ENCODE measurements at places on chromosomes 12 and 14.

DNA sequence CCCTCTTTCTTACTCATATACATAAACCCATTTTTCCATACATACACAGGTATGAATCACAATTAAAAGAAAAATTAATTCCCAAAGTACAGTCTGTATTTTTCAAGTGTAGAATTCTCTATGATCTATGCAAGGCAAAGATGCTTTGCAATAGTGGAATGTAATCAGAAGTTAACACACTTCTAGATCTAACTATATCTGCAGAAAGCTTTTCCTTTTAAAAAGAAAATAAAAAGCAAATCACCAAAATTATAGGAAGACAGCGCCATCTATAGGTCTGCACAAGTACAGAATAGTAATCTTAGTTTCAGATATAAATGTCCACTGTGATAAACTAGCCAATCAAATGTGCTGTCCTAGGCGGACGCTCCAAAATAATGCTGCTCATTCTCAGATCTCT is 22.0 kb downstream of the SLC25A21 start:
- no peak for DNase-seq

DNA sequence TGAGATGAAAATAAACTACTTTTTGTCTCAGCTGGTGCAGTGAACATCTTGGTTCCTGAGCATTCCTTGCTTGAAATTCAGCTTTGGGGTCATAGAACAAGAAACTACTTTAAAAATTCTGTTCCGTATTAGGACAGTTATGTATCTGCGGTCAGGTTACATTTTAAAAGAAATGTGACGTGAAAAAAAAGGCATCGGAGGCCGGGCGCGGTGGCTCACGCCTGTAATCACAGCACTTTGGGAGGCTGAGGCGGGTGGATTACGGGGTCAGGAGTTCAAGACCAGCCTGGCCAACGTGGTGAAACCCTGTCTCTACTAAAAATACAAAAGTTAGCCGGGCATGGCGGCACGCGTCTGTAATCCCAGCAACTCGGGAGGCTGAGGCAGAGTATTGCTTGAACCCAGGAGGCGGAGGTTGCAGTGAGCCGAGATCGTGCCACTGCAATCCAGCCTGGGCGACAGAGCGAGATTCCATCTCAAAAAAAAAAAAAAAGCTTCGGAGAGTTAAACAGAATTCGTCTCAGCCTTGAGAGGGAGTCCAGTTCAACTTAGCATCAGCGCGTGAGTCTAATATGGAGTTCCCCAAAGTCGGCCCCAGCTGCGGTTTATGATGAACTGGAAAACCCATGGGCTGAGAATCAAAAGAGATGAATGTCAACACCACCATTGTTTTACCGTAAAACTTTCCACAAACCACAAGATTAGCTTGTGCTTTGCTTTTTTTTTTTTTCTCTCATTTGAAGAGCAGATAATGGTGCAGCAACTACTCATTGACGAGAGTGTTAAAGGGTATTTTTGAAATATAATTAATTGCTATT is 2.1 kb upstream of the SLC2A13 start:
- DNase-seq = no peak

DNA sequence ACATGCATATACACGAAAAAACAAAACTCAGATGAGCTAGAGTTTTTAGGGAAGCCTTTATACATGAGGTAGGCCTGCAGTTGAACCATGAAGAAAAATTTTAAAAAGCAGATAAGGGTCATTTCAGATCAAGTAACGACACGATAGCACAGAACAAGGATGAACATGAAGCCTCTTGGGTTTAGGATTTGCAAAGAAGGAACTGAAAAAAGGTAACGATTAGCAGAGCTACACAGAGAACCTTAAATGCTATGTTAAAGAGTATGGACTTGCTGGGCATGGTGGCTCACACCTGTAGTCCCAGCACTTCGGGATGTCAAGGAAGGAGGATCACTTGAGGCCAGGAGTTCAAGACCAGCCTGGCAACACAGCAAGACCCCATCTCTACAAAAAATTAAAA is 96.1 kb upstream of the HECTD1 start:
- no peak for DNase-seq

GRCh38 chr14:105333020-105333490 is 18.5 kb downstream of the PACS2 start:
- no peak for DNase-seq

- no peak for DNase-seq
Observed at GRCh38 chr14:72906316-72906715, 12.4 kb upstream of the DPF3 start.

- no peak for DNase-seq
Observed at GRCh38 chr14:68082698-68083291, 263.2 kb downstream of the RAD51B start.

- no peak for DNase-seq
Observed at GRCh38 chr14:33849455-33849801, 101.4 kb downstream of the EGLN3 start.

GRCh38 chr12:76976777-76977382 is 88.5 kb downstream of the E2F7 start:
- no peak for DNase-seq

DNA sequence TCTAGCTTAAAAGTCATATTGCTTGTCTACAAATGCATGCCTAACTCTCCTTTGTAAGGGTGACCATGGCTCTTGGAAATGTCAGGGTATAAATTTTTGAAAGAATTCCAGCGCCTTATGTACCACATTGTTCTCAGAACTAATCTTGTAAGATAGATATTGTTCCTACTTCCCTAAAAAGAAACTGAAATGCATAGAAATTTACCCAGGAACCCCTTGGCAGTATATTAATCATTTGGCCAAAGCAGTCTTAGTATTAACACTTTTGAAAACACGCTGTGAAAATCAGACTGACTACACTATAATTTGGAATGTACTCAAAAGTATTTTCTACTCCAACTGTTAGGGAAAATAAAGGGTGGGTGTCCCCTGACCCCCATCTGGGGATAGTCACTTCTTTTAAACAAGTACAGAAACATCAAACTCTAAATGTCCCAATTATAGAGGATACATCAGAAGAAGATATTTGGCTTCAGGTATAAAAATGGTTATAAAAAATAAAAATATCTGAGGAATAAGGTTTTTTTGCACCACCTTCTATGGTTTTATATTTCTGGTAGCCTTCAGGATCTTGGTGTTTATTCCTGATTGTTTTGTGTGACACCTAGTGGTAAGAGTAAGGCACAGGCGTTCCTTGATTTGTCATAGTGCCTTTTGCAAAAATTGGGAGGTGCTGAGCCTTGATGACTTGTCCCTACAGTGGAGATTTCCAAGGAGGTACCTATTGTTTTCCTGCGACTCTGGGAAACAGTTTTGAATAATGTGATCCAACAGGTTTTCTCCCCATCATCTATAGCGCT is 2.2 kb upstream of the NFKBIA start:
- DNase-seq = no peak

GRCh38 chr12:93204896-93205295 is 172.8 kb upstream of the NUDT4 start:
- no peak for DNase-seq

- DNase-seq = no peak
Observed at GRCh38 chr12:54750-55535, 11.6 kb upstream of the IQSEC3 start.

DNA sequence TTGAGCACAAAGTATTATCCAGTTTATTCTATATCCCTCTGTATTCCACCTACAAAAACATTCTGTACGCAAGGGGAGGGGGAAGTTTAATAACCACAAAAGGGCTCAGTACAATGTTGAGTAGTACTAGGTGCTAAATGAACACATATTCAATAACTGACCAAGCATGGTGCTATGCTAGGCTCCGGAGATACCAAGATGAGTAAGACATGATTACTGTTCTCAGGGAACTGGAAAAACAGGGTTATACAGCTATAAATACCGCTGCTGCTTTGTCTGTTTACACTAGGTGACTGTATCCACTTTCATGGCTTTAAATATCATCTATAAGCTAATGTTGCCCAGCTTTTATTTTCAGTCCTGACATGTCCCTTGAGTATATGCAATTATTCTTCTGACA is 135.8 kb downstream of the INSM2 start:
- no peak for DNase-seq

GRCh38 chr12:53586745-53587144 is 39.4 kb downstream of the ATF7 start:
- no peak for DNase-seq

- DNase-seq = no peak
Observed at GRCh38 chr14:60222820-60223219, 26.2 kb upstream of the PPM1A start.

DNA sequence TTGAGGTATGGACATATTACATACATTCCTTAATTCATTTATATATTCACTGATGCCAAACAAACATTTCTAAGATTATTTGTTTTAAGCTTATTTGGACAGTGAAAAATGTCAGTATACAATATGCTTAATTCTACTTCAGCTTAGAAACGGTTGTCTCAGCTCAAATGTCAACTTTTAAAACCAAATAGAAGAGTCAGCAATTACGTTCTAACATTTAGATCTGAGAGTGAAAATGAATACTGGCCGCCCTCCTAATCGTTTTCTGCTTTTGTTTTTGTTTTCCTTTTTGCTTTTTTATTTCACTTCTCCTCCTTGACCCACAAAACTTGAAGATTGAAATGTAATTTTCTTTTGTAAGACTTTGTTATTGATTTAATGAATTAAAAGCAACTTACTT is 19.7 kb upstream of the RERG start:
- no peak for DNase-seq

DNA sequence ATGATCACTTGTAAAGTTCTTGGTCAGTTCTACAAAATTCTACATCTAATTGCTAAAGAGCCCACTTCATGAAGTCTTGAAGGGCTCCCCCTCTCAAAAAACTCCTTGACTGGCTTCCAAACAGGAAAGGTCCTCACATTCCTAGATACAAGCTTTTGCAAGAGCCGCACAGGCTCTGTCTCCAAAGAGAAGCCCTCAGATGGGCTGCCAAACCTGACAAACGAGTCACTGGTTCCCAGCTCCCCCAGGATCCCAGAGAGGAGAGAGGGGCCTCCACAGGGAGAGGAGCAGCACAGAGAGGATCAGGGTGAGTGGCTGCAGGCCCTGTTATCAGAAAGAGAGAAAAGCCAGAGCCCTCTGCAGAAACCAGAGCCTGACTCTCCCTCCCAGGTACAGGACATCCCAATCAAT is 5.8 kb downstream of the NID2 start:
- no peak for DNase-seq

DNA sequence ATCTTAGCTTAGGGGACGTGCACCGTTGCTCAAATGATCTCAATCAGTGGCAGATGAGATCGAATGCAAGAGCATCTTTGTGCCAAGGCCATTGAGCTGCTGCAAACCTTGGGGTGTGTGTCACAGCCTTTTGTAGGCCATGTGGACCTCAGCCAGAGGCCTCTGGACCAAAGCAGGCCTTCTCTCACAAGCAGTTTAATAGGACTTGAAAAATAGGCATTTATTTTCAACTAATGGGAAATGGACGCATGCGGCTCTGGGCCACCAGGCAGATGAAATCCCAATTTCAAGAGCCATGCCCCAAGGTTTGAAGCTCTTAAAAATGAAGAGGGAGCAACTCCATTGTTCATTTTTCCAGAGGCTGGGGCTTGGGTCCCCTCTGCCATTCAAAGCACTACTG is 87.3 kb downstream of the TTC7B start:
- no peak for DNase-seq

DNA sequence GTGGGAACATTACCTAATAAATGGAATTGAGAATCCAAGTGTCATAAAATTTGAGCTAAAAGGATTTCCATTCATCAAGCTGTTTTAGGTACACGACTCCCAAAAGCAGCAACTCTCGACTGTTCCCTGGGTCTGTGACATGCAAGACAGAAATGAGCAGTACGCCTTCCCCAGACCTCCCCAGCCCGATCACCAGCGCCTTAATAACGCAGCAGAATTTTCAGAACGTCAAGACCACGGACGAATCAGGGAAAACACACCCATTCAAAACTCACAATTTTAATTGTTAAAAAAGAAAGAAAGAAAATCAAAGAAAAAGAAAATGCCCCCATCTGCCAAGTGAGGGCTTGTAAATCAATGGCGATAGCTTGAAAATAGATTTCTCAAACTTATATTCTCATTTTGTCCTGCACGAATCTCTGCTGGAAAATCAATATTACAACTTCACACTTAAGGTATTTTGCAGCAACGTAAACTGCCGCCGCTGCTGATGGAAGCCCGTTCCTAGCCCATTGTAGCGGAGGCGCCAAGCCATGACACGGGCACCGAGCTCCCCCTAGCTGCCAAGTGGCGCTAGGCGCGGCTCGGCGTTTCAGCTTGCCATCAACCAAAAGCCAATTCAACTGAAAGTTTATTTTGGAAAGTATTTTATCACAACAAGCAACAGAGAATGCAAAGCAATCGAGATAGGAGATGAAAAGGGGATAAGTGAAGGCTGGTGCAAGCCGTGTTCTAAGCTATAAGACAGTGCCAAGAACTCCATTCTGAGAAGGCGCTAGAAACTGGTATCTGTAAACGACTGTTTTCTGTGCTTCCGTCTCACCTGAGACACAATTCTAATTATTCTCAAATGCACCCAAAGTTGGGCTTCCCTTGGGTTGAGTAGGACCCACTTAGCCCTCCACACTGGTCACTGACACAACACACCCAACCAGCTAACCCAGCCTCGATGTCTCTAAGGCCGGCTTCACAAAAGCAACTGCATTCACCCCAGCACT is 5.5 kb downstream of the BCL11B start:
- no peak for DNase-seq

DNA sequence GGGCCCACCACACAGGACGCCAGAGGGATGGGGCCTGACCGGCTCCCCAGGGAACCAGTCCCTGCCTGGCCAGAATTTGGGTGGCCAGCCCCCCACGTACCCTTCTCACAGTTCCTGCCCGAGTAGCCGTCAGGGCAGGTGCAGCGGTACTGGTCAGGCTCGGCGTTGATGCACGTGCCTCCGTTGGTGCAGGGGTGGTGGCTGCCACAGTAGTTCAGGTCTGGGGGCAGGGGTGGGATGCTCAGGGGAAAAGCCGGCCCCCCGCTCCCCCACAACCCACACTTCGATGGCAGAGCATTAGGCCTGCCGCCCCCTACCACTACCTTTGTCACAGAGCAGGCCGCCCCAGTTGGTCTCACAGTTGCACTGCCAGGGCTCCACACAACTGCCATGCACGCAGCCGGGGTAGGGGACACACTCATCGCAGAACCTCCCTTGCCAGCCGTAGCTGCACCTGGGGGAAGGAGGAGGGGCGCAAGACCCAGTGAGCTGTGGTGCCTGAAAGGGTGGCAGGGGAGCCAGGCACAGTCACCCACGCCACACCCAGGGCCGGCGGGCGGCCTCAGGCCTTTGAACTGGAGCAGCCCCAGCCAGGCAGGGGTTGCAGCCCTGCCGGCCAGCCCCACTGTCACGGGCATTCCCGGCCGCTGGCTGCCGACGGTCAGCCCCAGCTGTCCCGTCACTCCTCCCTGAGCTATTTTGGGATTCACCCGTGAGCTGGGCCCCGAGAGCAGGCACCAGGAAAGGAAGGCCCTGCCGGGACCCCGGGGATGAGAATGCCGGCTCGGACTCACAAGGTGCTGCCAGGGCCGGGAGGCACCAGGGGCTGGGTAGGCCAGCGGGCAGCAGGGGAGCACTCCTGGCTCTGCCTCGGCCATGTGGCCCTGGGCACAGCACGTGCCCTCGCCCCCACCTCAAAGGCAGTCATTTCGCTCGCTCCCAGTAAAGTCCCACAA is 16.5 kb downstream of the JAG2 start:
- no peak for DNase-seq

- DNase-seq = no peak
Observed at GRCh38 chr14:68678471-68678870, 114.4 kb downstream of the ZFP36L1 start.

Measured in keratinocyte (primary cell).